ENCODE measurements at places on chromosomes 7 and 10. TPM values are rescaled to one million over a fixed set of nuclear protein-coding genes. Genes with fewer than 3 reads are reported as not detected.

DNA sequence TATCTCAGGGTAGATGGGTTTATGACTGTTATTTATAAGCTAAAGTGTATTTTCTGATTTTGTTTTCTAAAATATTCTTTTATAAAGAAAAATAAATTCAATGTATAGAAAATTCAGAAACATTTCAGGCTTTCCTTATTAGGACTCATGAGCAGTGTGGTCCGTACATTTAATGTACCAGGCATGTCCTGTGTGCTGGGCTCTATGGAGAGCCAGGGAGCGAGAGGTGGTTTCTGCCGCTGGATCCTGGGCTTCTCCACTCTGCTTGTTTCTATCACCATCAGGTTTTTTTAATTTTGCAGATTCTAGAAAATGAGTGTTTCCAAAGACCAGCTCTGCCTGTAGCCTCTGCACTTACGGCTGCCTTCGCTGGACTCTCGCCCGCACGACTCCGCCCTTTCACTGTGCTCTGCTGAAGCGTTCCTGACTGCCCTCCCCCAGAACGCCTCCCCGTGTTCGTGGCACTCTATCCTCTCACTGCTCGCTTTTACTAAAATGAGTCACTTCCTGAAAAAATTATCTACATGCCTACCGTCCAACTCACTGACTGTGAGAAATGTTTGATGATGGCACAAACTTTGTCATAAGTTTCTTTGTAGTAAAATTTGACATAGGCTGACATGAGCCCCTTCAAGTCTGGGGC lies 188.5 kb downstream of the ZMYND11 start:
- DNase-seq, result peak; percentile 80

The IL2RA gene
- 2.5 TPM for total RNA-seq

GRCh38 chr7:133676805-133677370 lies 424.0 kb downstream of the EXOC4 start:
- no peak for DNase-seq

- no peak for DNase-seq
Observed at GRCh38 chr7:27198871-27199801, 755 bp downstream of the HOXA13 start.

- DNase-seq, result no peak
Observed at GRCh38 chr10:33966946-33967345, 632.5 kb upstream of the NRP1 start.

GRCh38 chr7:102064361-102065025 lies 222.2 kb upstream of the SH2B2 start:
- no peak for DNase-seq

The BMI1 gene
- total RNA-seq, result 17.5 TPM

GRCh38 chr10:126972635-126973414 lies 67.6 kb downstream of the DOCK1 start:
- DNase-seq, result no peak

The HTR5A gene
- not detected for total RNA-seq

The TEX36 gene
- total RNA-seq, result not detected

GRCh38 chr10:43218951-43219837 lies 47.7 kb downstream of the RASGEF1A start:
- peak; percentile 37 for DNase-seq

DNA sequence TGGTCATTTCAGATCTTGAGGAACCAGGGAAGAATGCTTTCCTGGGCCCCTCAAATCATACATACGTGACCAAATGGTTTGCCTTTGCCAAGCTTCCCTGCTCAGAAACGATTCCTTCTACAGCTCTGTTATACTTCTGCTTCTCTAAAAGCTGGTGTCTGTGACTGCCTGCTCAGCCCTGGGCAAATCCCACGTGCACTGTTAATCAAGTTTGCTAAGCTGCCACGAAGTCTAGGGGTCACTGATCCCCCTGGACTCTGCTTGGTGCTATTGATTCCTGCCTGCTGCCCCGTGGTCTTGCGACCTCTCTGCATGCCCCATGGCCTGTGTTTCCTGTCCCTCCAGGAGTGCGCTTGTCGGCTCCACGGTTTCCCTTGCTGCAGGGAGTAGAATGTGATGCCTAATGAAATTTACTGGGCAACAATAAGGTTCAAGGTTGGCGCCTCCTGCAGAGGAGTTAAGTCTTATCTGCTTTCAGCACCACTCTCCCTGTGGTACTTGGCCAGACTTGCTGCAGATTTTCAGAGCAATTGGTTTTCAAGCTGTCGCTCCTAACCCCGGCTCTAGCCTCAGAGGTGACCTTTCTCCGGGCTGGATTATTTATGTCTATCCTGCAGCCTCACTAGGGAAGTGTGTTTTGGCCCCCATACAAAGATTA lies 201.6 kb upstream of the FZD8 start:
- no peak for DNase-seq

The FAM25C gene
- not detected for total RNA-seq

The LLCFC1 gene
- not detected for total RNA-seq

The PGAM2 gene
- total RNA-seq, result not detected

DNA sequence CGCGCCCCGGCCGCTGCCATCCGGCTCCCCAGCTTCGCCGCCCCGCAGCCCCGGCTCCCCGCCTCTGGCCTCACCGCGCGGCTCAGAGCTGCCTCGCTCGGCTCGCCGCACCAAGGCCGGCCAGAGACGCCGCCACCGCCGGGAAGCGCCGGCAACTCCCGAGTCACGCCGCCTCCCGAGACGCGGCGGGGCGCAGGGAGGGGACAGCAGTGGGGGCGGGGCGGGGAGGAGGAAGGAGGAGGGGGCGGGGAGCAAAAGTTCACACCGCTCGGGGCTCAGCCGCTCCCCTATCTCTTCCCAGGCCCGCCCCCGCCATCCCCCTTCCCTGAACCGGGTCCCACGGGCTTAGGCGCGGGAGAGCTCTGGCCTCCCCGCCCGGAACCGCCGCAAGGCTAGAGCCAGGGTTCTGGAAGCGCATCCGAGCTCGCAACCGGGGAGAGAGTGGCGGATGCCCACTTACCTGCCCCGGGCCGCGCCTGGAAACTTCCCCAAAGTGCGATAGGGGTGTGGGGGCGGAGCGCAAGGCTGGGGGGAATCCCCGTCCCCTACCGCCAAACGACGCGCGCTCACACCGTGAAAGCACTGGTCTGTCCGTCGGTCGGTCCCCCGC lies 1.0 kb downstream of the CHST15 start:
- peak; percentile 58 for DNase-seq

- no peak for DNase-seq
Observed at GRCh38 chr7:12269100-12269895, 58.2 kb downstream of the TMEM106B start.

DNA sequence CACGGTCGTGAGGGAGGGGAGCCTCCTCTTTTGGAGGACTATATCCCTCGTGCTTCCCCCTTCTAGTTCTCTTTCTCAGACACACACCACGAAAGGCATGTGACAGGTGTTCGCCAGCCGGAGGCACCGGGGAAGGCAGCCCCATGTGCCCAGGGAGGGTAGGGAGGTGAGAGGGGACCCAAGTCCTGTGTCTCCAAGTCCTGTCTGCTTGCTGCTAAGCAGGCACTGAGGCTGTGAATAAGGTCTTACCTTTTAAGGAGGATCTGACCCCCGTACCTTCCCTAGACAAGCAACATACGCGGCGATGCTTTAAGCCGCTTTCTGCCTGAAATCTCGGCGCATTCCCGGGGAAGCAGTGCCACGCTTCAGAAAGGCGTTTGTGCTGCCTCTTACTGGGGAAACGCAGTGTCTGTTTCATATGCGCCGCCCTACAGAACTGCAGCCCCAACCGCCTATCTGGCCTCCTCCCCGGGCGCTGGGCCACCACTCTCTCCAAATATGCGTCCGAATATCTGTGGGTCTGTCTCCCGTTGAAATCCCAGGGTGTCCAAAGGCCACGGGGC lies 770 bp downstream of the PLXNA4 start:
- peak; percentile 49 for DNase-seq

DNA sequence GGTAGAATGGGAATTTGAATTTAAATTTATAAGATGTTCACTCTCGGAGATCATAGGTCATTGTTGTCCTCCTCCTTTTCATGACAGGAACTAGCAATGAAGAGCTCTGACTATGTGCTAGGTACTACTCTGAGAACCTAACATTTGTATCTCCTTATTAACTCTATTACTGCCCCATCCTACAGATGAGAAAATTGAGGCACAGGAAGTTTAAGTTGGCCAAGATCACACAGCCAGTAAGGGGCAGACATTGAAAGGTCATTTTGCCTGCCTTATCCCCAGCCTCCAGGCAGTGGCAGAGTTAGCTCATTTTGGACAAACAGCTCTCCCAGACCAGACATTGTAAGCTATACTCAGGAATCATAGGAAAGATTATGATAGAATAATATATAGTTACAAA lies 6.0 kb downstream of the SRGN start:
- DNase-seq, result no peak

The C10orf62 gene
- not detected for total RNA-seq

The LRRTM3 gene
- not detected for total RNA-seq

DNA sequence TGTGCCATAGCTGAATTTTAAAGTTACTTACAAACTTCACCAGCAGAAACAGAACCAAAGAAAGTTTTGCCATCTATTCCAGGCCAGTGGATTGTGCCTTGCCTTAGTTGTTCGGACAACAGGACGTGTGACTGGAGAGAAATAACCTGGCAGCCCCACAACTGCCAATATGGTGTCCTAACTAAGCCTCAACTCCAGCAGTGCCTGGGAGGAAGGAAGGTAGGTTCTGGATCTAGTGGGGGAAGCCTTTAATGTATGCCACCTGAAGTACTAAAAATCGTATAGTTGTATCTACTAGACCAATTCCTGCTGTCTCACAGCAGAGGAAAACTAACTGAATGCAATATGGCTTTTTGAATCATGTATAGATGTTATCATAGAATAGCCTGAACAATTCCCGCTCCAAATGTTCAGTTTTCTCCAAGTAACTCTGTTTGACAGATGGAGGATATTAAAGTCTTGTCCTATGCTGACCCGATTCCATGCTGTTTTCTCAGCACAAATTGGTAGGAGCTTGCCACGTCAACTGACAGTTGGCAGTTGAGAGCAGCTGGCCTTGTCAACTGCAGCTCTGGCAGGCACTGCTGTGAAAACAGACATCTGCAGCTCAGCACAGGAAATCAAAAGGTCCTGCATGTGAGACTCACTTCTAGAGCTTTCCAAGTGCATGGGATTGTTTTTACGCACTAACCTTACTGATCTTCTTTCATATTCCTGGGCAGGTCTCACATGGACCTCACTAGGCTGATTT lies 84.5 kb upstream of the WNT16 start:
- no peak for DNase-seq

GRCh38 chr10:119602241-119603095 lies 5.7 kb upstream of the TIAL1 start:
- peak; percentile 55 for DNase-seq

The BZW2 gene
- 34.4 TPM for total RNA-seq

DNA sequence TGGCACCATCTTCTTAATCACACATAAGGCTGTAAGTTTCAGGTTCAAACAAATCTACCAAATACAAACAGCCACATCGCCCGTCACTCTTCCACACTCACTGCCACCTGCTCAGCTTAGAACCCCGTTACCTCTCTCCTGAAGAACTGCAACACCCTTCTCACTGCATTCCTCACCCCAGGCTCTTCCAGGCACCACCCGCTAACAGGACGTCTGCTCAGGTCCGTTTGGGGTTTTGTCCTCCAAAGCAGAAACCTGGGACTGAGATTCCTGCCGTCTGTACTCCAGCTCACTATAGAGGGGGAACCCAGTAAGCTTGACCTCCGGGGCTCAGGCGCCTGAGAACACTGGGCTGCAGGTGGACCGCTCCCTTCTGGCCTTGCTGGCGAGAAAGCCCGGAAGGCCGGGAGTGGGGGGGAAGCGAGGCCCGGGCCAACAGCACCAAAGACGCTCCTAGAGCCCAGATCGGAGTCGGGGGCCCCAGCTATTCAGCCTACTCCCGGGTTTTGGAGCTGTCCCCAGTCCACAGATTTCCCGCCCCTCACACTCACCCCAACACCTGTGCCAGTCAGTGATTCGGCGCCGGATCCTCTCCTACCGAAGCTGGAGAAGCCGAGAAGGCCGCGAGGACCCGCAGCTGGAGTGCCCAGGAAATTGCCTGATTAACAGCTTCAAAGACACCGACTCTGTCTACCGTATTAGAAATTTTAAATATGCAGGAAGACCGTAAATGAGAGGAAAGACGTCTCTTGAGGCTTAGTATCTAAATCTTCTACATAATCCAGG lies at the start of gene AP3M1:
AP3M1 (minus strand) TSS at position 625 of the 786 bp plus-strand sequence. CDS start 12,449 bp downstream, outside the sequence.
- DNase-seq, result peak; percentile 93

- DNase-seq, result no peak
Observed at GRCh38 chr7:70776627-70777101, 355.3 kb upstream of the GALNT17 start.

DNA sequence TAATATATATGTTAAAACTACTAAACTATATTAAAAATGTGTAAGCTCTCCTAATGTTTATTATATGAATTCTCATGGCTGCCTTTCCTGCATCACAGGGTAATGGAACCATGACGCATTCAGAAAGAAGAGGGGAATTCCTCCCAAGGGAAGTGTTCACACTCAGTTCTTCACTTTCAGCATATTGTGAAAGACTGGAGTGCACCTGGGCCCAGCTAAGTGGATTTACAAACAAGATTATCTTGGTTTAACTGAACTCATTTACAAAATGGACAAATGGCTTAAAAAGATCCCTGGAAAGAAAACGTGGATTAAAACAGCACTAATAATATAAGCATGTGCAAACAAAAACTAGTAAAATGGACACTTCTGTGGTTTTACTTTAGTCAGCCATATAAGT lies 149.8 kb downstream of the DOCK4 start:
- DNase-seq, result no peak
